Dermis microvascular lymphatic vessel endothelial cell (primary cell): ENCODE measurements at places on chromosomes 5 and 9. TPM values are rescaled to one million over a fixed set of nuclear protein-coding genes. Genes with fewer than 3 reads are reported as not detected.

DNA sequence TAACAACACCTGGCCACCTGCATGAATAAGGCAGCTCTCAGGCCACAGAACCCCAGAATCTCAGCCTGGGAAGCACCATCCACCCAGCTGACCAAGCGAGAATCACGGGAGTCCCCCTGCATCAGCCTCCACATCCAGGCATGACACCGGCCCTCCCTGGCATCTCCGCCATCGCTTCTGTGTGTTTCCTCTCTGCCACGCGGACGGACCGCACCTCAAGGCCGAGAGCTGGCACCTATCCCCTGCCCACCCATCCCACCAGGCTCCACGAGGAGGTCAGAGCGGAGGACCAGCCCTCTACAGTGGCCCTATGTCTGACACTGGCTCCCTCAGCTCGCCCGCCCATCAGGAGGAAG is 134.7 kb downstream of the COL23A1 start:
- DNase-seq = no peak

GRCh38 chr9:75382126-75382525 is 293.8 kb downstream of the OSTF1 start:
- no peak for DNase-seq

FBXL7 gene
- total RNA-seq = 8.6 and 28.2 TPM in 2 replicates

MARCHF11 gene
- total RNA-seq = not detected in 2 replicates

GRCh38 chr9:6538666-6539071 is 106.9 kb downstream of the GLDC start:
- DNase-seq = peak; percentile 8

TNFSF8 gene
- total RNA-seq = not detected in 2 replicates

PDLIM4 gene
- 20.7 and 26.7 TPM in 2 replicates for total RNA-seq

DNA sequence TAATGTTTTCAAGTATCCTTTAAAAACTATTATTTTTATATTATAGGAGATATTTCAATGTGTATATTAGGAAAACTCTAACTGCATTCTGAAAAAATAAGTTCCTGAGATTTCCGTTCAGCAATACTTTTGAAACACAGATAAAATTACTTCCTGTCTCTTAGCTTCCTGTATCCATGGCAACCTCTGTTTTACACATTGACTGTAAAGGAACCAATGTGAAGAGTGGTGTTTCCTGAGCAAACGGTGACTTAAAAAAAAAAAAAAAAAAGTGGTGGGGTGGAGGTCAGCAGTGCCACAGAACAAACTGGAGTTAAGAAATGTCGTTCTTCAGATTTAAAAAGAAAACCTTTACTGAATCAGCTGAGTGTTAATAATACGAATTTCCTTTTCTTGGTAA is at the start of gene LRRC70:
LRRC70 (plus strand) TSS at position 280 of the 400 bp plus-strand sequence. CDS start 620 bp downstream, outside the sequence.
- peak; percentile 98 for DNase-seq

GRCh38 chr5:159764283-159765134 is 151.8 kb upstream of the ADRA1B start:
- no peak for DNase-seq

DNA sequence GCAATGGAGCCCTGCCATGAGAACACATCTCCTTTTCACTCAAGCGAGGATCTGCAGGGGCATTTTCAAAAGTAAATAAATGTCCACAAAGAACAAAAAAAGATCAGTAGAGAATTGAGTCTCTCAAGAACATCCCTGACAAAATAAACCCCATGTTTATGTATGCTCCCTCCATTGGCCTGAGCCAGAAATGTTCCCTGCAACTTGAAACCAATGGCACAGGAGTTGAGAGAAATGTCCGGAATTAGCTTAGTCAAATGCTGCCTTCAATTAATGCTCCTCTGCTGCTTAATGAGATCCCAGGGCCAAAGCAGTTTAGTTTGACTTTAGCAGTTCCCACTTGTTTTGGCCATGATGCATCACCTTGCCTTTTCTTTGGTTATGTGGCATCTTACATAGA is 238.3 kb downstream of the EBF1 start:
- no peak for DNase-seq

DNA sequence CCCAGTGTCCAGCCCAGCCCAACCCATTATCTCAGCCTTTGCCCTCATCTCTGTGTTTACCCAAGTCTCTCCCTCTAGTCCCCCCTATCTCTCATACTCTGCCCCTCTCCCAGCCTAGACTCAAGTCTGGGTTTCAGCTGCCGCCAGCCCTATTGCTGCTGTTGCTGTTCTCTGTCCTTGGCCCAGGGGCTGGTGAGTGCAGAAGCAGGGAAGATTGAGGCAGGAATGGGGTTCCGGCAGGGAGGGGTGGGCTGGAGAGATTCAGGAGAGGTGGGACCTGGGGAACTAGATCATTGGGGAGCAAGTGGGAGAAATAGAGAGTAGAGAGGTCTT is 702 bp downstream of the TMEM8B start:
- DNase-seq = no peak

DNA sequence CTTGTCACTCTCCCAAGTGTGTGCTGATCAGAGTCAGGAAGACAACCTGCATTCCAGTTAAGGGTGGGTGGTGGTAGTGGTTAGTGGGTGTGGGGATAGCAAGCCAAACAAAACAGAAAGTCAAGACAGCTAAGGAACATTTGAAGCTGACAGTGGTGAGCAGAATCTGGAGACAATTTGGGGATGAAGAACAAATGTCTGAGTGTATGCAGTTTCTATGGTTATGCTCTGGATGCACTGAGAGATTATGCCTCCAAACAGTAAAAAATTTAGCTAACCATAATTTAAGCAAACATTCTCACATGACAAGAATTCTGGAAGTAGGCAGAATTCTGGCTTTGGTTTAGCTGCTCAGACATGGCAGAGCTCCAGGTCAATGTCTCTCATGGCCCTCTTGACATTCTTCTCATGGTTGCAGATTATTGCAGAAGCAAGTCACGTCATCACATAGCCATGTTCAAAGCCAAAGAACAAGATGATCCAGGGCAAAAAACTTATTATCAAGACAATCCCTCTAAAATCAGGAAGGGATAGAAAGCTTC is 148.7 kb downstream of the LURAP1L start:
- no peak for DNase-seq

GRCh38 chr5:4780633-4781032 is 359.5 kb upstream of the ADAMTS16 start:
- no peak for DNase-seq

GRCh38 chr5:123425431-123425830 is 2.2 kb upstream of the CEP120 start:
- DNase-seq = no peak

DNA sequence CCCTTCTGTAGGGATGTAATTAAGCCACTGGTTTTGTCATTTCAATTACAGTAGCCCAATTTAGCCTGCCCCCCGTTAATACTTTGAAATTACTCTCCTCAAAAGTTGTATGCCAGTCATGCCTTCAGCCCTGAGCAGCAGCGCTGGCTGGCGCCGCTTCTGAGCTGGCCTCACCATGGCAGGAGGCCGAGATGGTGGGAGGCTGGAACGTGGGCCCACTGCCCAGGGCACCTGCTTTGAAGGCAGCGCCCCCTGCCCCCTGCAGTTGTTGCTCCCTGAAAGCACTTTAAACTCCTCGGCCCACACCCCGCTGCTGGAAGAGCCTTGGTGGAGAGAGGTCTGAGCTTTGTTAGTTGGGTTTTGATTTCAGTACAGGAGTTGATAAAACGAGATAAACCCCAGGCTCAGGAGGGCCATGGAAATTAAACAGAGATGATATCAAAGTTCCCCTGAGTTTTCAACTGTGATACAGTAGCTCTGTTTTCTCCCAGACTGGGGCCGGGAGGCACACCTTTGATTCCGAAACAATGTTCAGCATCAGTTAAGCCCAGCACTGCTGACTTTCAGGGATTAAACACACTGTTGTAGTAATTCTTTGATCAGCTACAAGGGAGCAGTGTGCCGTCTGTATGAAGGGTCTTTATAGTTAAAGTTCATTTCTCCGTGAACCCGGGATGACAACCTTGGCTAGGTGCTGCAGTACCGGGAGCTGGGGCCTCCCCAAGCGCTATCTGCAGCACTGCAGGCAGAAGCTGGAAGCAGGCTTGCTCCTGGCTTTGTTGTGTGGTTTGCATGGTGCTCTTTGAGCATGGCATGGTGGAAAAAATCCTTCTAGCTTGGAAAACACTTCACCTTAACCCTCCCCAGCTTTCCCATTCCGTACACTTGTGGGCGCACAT is 9.5 kb downstream of the MVB12B start:
- peak; percentile 50 for DNase-seq

DNA sequence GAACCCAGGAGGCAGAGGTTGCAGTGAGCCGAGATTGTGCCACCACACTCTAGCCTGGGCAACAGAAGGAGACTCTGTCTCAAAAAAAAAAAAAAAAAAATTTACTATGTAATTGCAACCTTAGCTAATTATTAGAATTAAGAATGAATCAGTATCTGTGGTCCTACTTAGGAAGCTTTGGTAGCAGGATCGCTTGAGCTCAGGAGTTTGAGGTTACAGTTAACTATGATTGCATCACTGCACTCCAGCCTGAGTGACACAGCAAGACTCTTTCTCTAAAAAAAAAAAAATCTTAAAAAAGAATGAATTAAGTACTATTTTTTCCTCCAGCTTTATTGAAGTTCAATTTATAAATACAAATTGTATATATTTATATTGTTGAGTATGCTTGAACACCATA is 16.7 kb downstream of the NDUFAF2 start:
- DNase-seq = no peak

CATSPER3 gene
- under 0.01 and 0.13 TPM in 2 replicates for total RNA-seq

NIM1K gene
- total RNA-seq = 0.13 TPM in 1 of 2 replicates, not detected in the other

DNA sequence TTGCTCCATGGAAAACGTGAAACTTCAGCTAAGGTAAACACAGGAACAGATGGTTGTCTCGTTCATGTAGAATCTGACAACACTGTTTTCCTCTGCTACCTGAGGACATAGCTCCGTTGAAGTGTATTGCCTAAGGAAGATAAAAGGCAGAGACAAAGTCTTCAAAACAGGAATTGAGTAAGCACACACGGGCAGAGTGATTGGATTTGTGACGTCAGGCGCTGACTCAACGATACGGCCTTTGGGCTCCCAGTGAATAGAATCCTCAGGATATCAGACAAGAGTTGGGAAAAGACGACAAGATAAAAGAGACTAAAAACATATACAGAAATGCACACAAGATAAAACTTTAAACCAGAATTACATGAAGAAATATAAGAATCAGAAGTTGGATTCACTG is 787.1 kb upstream of the CTNND2 start:
- DNase-seq = no peak

- DNase-seq = no peak
These were observed 24.0 kb upstream of the DAB2IP start for GRCh38 chr9:121627427-121627826.

- DNase-seq = no peak
These were observed 273.1 kb upstream of the HAPLN1 start for GRCh38 chr5:83993803-83994202.

DNA sequence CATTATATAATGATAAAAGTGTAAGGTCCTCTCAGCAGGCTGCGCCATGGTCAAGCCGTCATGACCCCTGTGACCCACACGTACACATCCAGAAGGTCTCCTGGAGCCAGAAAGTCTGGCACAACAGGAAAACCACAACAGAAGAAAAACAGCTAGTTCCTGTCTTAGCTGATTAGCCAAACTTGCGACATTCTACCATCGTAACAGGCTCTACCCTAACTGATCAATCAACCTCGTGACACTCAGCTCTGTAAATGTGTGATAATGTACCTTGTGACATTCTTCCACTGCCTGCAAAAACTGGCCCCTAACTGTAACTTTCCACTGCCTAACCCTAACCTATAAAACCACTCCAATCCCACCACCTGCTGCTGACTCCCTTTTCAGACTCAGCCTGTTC is 316.4 kb upstream of the TUSC1 start:
- no peak for DNase-seq

PHAX gene
- total RNA-seq = 21.6 and 26.6 TPM in 2 replicates

HBEGF gene
- 12.1 and 15.5 TPM in 2 replicates for total RNA-seq

DNA sequence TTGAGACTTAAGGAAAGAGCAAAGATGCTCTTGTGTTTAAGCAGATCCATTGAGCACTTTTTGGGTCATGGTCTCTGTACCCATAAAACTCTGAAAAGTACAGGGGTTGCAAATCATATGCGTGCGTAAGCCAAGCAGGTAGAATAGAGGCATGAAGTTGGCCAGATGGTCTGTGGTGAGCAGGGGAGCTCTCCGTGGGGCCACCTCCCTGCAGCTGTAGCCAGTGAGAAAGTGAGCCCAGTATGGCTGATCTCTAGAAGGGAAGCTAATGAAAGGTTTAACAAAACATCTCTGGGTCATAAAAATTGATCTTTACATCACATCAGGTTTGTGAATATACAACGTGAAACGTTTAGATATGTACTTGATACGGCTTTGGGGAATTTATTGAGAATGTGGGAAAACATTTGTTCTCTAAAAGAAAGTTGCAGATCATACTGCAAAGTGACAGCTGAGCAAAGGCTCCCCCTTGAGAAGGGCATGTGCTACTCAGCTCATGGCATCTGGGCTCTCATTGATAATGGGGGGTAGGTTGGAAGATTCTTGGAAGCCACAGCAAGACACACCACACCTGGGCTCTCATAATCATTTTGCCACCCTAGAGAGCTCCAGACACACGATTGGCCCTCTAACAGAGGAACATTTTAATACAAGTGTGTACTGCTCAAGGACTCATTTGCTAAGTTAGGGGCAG is 30.6 kb downstream of the SH3GL2 start:
- DNase-seq = no peak

CENPP gene
- 1.6 and 2.7 TPM in 2 replicates for total RNA-seq

PCDHGA9 gene
- total RNA-seq = 1.4 and 2.4 TPM in 2 replicates

- no peak for DNase-seq
These were observed 32.8 kb downstream of the OR2K2 start for GRCh38 chr9:111297066-111297824.

DNA sequence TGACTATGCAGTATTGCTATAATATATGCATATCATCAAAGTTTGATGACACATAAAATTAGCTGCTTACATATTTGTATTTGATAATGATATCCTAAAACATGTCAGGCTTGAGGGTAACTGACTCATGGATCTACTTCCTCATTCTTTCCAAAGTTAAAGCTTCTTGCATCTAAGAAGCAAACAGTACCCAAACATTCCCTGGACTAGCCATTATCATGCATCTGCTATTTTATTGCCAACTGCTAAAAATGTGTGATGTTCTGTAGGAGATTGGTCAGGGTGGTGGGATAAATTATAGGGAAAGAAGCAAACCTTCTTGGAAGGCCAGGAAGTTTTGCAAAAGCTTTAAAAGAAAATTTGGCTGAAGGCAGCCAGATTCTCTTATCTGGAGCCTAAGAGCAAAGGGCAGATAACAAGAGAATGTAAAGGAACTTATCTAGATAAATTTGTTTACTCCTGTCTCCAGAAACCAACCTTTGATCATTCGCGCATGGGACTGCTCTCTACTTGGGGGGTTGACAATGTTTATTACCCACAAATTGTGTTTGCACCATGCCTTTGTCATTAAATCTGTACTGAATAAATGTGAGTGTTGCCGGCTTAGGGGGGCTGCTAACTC is 604.1 kb upstream of the TLE4 start:
- DNase-seq = no peak

- DNase-seq = no peak
These were observed 67.2 kb downstream of the ZNF354C start for GRCh38 chr5:179127136-179128040.

- no peak for DNase-seq
These were observed 284.5 kb downstream of the ZNF608 start for GRCh38 chr5:124461941-124462340.

DNA sequence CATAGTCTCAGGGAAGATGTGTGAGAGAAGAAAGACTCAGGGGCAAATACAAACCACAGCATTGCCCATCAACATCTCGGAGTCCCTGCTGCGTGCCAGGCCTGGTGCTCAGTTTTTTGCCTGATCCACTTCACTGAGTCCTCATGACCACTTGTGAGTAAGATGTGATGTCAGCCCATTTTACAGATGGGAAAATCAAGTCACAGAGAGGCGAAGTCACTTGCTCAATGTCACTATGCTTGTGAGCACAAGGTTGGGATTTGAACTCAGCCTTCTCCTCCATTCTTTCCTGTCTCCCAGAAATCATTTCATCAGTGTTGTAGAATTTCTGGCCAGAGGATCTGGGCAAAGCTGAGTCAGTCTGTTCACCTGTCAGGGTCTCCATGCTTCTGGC is 34.6 kb upstream of the PSD2 start:
- DNase-seq = no peak
